ENCODE measurements at places on chromosomes 16 and 17.

GRCh38 chr17:12624211-12624610, 41.5 kb upstream of the MYOCD start:
- no peaks in the 10 kb centered on the region for H3K27me3 ChIP-seq
- no peak overlapping the region for H3K27ac ChIP-seq
- no peak overlapping the region for H3K4me3 ChIP-seq
- H3K36me3 ChIP-seq, result no peaks in the 10 kb centered on the region

- no peak overlapping the region for H3K4me3 ChIP-seq
- no peak overlapping the region for H3K27ac ChIP-seq
- peaks cover 30% of the 10 kb centered on the region for H3K36me3 ChIP-seq
- H3K27me3 ChIP-seq, result no peaks in the 10 kb centered on the region
- peaks cover 8% of the 10 kb centered on the region for H3K4me1 ChIP-seq
Measured at GRCh38 chr17:63645775-63646487, 23.7 kb downstream of the MAP3K3 start.

GRCh38 chr17:76102944-76103273, 678 bp downstream of the EXOC7 start:
- H3K4me3 ChIP-seq, result peak overlapping the region; percentile 85
- peak overlapping the region; percentile 82 for H3K27ac ChIP-seq
- no peak for DNase-seq

DNA sequence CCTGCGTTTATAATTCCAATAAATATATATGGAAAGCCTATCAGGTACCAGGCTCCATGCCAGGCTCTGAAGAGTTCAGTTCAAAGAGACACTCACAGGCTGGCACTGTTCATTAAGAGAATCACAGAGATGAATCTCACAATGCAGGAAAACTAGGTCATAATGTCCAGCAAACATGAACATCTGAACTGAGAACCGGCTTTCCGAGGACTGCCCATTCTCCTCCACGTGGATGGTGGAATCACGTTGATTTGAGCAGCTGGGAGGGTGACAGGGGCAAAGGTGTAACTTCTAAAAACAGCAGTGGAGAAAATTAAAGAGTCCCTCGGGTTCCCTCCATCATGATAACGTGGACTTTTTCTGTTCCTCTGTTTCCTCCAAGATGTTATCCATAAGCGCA, 10.2 kb downstream of the GP2 start:
- H3K27me3 ChIP-seq, result no peaks in the 10 kb centered on the region
- H3K27ac ChIP-seq, result no peak overlapping the region
- no peak for DNase-seq

DNA sequence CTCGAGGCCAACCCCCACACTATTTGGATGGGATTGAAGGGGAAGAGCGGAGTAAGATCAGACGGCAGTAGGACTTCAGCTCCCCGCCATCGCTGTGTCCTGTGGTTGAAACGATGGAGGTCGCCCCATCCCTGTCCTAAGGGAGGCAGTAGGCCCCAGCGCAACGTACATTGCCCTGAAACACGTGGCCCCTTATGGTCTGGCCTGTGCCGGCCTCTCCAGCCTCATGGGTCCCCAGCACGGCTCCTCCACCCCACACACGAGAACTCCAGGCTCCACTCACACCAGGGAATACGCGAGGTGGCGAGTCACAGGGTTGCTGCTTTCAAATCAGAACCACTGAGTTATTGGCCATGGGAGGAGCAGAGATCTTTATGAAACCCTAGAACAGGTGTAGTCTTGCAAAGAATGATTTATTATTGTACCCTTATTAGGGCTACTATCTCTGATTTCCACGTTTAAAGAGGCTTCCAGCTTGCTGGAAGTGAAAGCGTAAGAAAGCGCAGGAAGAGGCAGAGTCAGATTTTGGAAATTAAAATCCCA, 669 bp upstream of the DCTPP1 start:
- peak overlapping the region; percentile 88 for H3K27ac ChIP-seq
- DNase-seq, result no peak
- H3K4me1 ChIP-seq, result peaks cover 20% of the 10 kb centered on the region

GRCh38 chr16:30725418-30725792, 22.8 kb upstream of the PHKG2 start:
- H3K27ac ChIP-seq, result no peak overlapping the region
- no peaks in the 10 kb centered on the region for H3K27me3 ChIP-seq
- peaks cover 80% of the 10 kb centered on the region for H3K36me3 ChIP-seq
- H3K4me3 ChIP-seq, result no peak overlapping the region
- no peak for DNase-seq

GRCh38 chr17:29178750-29179231, 1.4 kb downstream of the MYO18A start:
- H3K4me3 ChIP-seq, result no peak overlapping the region
- peaks cover 26% of the 10 kb centered on the region for H3K4me1 ChIP-seq
- DNase-seq, result no peak
- H3K36me3 ChIP-seq, result no peaks in the 10 kb centered on the region

DNA sequence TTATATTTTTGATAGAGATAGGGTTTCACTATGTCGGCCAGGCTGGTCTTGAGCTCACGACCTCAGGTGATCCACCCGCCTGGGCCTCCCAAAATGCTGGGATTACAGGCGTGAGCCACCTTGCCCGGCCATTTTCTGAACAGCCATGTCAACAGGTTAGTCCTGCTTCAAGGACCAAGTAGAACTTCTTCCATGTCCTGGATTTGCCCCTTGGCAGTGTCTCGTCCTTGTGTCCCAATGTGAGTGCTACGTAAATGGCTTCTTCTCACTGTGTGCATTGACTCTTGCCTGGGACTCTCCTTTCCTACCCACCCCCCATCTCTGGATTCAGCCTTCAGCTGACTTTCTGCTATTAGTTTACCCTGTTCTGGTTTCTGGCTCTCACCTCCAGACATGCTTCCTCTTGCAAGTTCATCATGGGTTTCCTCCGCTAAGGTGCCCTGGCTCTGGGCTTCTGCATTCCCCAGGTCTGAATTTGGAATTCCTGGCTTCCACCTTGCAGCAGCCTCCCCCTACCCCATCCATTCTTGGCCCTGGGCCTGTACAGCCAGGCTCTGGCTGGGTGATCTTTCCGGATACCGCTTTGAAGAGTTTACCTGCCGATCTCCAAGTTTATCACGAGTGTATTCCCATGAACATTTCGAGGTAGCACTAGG, 14.0 kb upstream of the IRF8 start:
- no peak overlapping the region for H3K4me3 ChIP-seq
- no peak for DNase-seq
- H3K27me3 ChIP-seq, result peaks cover 2% of the 10 kb centered on the region
- no peak overlapping the region for H3K27ac ChIP-seq
- peaks cover 4% of the 10 kb centered on the region for H3K4me1 ChIP-seq

DNA sequence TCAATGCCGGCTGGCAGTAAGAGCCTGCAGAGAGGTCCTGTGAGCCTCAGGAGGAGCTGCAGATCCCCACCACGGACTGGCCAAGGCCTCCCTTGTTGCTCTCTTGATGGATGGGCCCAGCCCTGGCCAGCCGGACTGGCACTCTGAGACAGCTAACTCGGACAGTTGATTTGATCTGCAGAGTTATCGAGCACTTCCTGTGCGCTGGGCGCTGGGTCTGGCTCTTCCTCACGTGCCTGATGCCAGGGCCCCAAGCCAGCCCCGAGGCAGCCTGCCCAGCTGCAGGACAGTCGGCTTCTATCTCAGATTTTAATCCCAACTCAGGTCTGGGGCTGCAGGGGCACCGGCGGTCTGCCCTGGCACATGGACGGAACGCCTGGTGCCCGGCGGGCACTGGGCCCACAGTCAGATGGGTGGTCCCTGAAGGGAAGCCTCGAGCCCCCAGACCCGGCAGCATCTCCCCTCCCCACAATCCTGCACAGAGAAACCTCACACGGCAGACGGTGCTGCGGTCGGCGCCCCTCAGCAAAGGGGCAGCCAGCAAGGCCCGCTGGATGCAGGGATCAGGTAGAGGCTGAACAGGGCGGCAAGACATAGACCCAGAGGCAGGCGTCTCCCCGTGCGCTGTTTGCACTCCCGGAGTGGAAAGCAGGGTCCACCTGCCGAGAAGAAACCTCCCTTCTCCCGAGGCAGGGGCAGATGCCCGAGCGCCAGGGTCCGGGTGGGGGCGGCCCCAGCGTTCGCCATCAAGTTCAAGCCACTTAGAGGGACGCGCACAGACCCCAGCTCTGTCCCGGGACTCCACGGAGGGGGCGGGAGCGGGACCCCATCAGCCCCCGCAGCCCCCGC, 34.0 kb downstream of the TIMM22 start:
- H3K4me3 ChIP-seq, result no peak overlapping the region
- peaks cover 5% of the 10 kb centered on the region for H3K36me3 ChIP-seq
- no peak for DNase-seq

Measured in CD4-positive, CD25-positive, alpha-beta regulatory T cell (primary cell).